ENCODE measurements at places on chromosomes 11 and 22.

DNA sequence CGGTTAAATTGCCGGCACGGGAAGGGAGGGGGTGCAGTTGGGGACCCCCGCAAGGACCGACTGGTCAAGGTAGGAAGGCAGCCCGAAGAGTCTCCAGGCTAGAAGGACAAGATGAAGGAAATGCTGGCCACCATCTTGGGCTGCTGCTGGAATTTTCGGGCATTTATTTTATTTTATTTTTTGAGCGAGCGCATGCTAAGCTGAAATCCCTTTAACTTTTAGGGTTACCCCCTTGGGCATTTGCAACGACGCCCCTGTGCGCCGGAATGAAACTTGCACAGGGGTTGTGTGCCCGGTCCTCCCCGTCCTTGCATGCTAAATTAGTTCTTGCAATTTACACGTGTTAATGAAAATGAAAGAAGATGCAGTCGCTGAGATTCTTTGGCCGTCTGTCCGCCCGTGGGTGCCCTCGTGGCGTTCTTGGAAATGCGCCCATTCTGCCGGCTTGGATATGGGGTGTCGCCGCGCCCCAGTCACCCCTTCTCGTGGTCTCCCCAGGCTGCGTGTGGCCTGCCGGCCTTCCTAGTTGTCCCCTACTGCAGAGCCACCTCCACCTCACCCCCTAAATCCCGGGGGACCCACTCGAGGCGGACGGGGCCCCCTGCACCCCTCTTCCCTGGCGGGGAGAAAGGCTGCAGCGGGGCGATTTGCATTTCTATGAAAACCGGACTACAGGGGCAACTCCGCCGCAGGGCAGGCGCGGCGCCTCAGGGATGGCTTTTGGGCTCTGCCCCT lies 529 bp upstream of the CCND1 start:
- DNase-seq: peak; percentile 70

GRCh38 chr11:61160487-61161189 lies 588 bp downstream of the VPS37C start:
- peak; percentile 38 for DNase-seq

DNA sequence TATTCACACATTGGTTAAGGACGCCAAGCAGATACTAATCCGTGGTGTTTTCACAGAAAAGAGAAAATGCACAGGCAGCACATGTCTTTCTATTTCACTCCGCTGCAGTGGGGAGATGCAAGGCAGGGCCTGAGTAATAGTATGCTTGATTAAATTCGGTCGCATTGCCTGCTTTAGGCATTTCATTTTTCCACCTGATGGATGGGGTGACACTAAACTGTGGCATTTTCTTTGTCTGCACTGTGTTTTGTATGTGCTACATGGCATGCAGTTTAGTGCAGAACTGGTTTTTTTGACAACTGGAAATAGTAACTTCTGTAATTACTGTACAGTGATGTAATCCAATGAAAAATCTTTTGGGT lies 94.9 kb downstream of the SLC17A6 start:
- no peak for DNase-seq

- no peak for DNase-seq
Observed at GRCh38 chr11:6437423-6437822, 3.4 kb downstream of the HPX start.
